ENCODE measurements at places on chromosomes 16 and 17.

- peak; percentile 23 for DNase-seq
Observed at GRCh38 chr17:42678951-42679491, 2.2 kb upstream of the PLEKHH3 start.

DNA sequence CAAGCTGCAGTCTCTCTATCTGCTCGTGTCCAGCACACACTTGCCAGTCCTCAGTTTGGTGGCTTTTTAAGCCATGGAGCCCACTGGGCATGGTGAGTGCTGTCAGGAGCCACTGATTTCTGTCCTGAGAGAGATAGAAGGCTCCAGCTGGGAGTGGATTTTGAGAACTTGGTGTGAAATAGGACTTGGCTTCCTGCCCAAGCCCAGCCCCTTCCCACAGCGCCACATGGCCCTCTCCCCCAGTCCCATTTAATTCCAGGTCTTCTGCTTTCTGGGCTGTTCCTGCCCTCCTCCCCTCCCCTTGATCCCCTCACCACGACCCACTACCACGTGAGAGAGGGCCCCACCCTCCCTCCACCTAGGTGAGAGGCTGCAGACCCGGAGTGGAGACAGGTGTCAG lies 14.4 kb upstream of the ABCC3 start:
- DNase-seq = no peak

GRCh38 chr16:35352431-35352830 lies 1893.0 kb downstream of the TP53TG3F start:
- DNase-seq = no peak

- DNase-seq = peak; percentile 68
Observed at GRCh38 chr17:2053380-2054261, 1.3 kb upstream of the HIC1 start.

- no peak for DNase-seq
Observed at GRCh38 chr17:60823515-60823914, 145.9 kb downstream of the BCAS3 start.

GRCh38 chr17:29867643-29868181 lies 62.3 kb downstream of the SSH2 start:
- no peak for DNase-seq

DNA sequence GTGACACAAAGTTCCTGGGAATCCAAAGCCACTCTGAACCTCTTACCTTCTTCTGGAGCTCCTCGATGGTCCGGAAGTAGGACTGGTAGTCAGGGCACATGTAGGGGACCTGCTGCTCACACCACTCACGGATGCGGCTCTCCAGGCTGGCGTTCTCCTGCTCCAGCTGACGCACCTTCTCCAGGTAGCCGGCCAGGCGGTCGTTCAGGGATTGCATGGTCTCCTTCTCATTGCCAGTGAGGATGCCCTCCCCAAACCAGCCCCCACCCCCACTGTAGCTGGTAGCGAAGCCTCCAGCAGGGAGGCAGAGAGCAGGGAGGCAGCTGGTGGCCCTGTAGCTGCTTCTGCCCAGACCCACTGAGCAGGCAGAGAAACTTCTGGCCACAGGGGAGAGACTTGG lies 370 bp downstream of the KRT35 start:
- DNase-seq = no peak

All from CD4-positive, alpha-beta T cell treated with Interleukin-6 at 100 ng/mL for 8 hours (primary cell).